ENCODE measurements at places on chromosomes 4 and X.

GRCh38 chr4:147769386-147769785, 37.5 kb downstream of the ARHGAP10 start:
- DNase-seq = no peak

DNA sequence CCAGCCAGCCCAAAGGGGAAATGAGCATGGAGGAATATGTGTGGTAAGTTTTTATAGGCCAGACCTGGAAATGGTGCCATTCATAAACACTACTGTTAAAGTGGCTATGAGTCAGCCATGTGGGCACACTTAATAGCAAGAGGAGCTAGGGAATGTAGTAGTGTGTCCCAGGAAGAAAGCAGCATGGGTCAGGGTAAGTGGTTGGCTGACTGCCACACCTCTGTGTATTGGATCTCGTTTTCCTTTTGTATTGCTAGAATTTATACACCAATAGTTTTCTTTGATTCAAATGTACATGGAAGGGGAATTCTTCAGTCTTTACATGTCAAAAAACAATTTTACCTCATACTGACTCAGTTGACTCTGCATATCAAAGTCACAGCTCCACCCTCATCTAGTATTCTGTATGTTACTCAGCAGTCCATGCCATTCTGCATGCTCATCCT, 22.9 kb upstream of the SGMS2 start:
- no peak for DNase-seq

GRCh38 chrX:141701072-141701471, 2.5 kb upstream of the SPANXD start:
- no peak for DNase-seq

GRCh38 chr4:185830263-185830994, 18.4 kb upstream of the SORBS2 start:
- no peak for DNase-seq

DNA sequence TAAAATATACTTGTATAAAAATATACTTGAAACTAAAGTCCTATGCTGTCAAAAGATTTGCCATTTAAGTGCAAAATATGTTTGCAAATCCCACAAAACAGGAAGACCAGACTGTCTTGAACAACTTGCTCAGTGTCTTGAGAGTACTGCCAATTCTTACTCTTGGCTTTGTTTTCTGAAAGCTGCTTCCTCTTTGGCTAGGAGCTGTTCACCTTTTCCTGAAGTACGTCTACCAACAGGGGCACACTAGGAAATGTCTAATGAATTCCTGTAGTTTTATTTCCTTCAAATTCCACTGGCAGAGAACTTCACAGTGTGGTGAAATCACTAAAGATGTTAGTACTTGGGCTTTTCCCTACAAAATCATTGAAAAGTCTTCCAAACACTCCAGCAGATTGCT, 46.4 kb upstream of the ABCG2 start:
- DNase-seq = no peak

DNA sequence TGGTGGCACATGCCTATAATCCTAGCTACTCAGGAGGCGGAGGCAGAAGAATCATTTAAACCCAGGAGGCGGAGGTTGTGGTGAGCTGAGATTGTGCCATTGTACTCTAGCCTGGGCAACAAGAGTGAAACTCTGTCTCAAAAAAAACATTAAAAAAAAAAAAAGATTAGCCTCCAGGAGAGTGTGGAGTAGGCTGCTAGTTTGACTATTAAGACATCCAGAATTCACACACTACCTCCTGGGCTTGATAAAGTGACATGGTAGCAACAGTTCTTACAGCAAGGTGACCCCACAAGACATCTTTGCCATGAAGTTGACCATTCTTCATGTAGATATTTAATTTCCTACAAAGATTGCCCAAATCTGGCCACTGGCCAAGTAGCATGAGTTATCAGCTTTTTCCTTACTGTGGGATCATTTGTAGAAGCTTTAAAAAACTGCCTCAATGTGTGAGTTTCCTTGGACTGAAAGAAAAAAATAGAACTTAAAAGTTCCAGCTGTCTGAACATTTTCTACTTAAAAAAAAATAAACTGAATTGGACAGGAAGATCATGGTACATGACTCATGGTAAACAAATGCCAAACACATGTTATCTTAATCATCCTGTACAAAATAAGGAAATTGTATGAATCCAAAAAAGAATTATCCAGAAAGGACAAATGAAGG, 35.3 kb upstream of the SPRY1 start:
- DNase-seq = no peak

DNA sequence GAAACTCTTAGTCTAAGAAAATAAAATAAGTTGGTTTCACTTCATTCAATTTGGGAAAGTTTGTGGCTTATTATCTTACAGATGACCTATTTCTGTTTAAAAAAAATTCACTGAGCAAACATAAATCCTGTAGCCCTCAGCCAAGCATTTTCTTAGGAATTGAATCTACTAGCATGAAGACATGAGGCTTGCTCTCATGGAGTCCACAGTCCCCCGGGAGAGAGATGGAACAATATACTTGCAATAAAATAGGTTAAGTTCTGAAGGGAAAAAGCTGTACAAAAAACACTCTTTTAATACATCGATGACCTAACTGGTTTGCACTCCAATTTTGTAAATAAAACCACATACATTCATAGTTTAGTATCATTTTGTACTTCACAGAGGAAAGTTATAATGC, 642.6 kb upstream of the FAM241A start:
- DNase-seq = no peak

DNA sequence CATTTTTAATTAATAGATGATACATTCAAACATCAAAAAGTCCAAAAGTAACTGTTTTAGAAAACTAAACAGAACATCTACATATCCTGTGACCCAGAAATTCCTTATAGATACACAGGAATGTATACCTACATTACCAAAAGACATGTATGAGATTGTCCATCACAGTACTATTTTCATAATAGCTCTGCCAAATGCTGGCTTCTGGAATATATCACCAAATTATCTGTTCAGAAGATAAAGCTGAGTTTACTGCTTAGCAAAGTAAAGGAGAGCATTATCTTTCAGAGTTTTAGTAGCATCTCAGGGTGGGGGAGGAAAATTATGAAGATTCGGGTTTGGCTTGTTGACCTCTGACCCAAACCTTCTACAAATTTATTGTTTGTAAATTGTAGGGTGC, 368.9 kb upstream of the SLC7A11 start:
- no peak for DNase-seq

DNA sequence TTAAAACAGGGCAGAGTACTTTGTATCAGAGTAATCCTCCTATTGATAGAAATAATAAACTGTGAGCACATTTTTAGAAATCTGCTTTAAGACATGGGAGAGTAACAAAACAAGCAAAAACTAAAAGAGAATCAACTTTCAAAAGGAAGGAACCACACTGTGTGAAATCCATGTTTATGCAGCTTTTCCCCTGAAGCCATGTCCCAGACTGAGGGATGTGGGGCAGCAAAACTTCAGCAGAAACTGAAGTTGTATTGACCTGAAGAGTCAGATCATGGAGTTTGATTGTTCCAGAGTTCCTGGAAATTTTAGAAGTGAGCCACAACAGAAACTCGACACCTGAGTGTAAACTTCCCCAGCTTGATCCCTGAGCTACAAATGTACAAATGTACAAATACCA, 53.2 kb downstream of the COMMD8 start:
- no peak for DNase-seq

DNA sequence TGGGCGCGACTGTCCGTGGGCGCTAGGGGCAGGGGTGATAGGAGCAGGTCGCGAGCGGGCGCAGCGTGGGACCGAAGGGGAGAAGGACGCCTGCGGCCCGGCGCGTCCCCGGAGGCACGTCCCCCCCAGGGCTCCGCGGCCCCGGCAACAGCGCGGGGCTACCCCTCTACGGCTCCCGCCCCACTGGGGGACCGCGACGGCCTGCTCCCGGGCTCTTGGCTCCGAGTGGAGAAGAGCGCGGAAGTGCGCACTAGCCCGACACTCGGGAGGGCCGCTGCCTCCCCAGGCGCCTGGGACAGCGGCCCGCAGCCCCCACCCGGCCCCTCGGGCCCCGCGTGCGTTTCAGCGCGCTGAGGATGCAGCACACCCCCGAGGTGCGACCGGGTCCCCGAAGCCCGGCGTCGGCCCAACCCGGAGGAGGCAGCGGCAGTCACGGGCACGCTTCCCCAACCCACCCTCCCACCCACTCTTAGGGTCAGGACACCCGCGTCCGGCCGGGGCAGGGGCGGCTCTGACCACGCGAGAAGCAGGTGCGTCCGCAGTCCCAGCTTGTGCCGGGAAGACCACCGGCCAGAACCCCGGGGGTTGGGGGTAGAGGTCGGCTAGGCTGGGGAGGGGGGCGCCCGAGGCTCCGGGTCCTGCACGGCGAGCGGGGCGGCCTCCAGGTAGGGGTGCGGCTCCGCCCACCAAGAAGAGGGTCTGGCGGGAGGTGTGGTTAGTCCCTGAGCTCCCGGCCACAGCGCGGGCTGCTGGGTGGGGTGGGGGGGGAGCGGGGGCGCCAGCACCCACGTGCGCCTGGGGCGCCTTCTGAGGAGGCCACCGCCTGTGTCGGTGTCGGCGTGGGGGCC, 18.5 kb upstream of the NAT8L start:
- DNase-seq = no peak

DNA sequence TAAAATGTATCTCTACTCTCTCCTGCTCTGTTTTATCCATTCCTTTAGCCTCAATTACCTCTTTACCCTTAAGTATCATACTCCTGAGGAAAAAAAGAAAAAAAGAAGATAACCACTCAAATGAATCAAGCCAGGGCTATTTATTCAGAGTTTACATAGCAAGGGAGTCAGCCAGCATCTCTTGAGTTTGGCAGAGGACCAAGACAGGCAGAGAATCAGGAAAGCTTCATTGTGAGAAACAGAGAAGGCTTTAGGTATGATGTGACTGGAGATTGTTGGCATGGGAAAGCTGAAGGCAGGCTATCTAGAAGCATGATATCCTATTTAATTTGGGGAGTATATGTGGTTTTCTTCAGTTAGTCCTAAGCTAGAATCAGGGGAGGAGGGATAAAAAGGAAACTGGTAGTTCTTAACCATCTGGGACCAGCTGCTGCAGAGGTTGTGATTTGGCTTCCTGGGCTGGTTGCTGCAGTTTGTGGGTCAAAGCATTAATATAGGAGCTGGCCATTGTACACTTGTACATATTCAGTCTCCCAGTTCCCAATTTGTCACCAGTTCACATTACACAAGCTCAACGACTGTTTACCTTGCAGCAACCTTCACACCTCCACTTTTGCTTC, 11.2 kb downstream of the APELA start:
- no peak for DNase-seq

All from head of caudate nucleus (tissue), 42 donors.